ENCODE measurements at places on chromosomes 3 and 15. TPM values are rescaled to one million over a fixed set of nuclear protein-coding genes. Genes with fewer than 3 reads are reported as not detected.

KCNMB3 gene
- total RNA-seq: 7.4 TPM

KNL1 gene
- total RNA-seq: 50.9 TPM

CCDC39 gene
- 3.5 TPM for total RNA-seq

FAH gene
- 58.4 TPM for total RNA-seq

DGKG gene
- total RNA-seq: 0.68 TPM

CPN2 gene
- 1.4 TPM for total RNA-seq

- no peak for DNase-seq
- H3K4me1 ChIP-seq: no peaks in the 10 kb centered on the region
- H3K4me3 ChIP-seq: no peak overlapping the region
- no peaks in the 10 kb centered on the region for H3K27me3 ChIP-seq
Measured at GRCh38 chr3:151787626-151788025, 26.3 kb upstream of the AADAC start.

GRCh38 chr15:83292317-83292716, 7.9 kb upstream of the BNC1 start:
- H3K4me3 ChIP-seq: no peak overlapping the region
- no peak for DNase-seq
- no peak overlapping the region for H3K27ac ChIP-seq
- H3K4me1 ChIP-seq: no peaks in the 10 kb centered on the region

DNA sequence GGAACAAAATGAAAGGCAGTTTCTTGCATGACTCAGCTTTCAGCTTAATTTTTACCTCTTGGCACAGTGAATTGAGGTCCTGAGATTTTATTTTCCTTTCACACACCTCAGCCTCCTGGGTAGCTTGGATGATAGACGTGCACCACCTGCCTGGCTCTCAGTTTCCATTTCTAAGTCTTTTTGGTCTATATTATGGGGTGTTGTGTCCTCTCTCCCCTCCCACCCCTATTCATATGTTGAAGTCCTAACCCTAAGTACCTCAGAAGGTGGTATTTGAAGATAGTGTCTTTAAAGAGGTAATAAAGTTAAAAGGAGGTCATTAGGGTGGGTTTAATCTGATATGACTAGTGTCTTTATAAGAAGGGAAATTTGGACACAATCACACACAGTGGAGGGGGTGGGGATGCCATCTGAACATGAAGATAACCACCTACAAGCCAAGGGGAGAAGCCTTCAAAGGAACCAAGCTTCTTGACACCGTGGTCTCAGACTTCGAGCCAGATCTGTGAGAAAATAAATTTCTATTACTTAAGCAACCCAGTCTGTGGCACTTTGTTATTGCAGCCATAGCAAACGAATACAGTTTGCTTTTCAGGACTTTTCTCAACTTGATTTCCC, 85.2 kb downstream of the STRIT1 start:
- no peak for DNase-seq
- H3K27ac ChIP-seq: no peak overlapping the region
- H3K4me1 ChIP-seq: no peaks in the 10 kb centered on the region
- no peaks in the 10 kb centered on the region for H3K36me3 ChIP-seq

GRCh38 chr15:99305761-99306505, 54.7 kb downstream of the LRRC28 start:
- no peak overlapping the region for H3K27ac ChIP-seq
- no peaks in the 10 kb centered on the region for H3K36me3 ChIP-seq
- H3K4me3 ChIP-seq: no peak overlapping the region
- peaks cover 4% of the 10 kb centered on the region for H3K4me1 ChIP-seq

DNA sequence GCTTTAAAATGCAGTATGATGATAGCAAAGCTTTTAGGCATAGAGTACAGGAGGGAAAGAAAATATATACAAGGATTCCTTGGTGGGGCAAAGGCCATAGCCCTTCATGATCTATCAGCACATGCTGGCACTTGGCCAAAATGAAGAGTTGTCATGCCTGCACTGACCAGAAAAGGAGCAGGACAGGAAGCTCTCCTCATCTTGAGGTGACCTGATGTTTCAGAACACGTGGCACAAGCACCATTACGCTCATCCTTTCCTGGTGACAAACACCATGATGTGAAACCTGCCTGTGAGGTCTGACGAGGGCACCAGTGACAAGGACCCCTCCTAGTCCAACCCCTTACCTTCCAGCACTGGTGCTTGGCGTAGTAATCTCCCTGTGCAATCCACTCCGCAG, 77.9 kb upstream of the DCLK3 start:
- no peak overlapping the region for H3K4me3 ChIP-seq
- H3K27me3 ChIP-seq: no peaks in the 10 kb centered on the region
- DNase-seq: no peak
- H3K4me1 ChIP-seq: no peaks in the 10 kb centered on the region
- no peak overlapping the region for H3K27ac ChIP-seq

DNA sequence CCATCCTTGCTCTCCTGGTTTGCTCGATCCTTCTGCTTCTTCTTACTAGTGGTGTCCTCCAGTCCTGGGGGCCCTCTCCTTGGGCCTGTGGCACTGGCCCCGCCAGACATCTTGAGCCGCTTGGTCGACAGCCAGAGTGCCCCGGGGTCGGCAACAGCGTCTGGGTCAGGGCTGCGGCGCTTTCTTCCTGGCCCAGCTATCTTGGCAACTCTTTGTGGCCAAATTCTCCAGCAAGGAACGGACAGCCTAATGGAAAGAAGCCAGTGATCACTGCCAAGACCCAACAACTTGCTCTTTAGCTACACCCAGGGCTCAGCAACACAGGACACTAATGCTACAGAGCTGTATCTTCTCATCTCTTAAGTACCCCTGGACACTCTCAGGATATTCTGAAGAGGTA, 1.6 kb downstream of the USP19 start:
- H3K36me3 ChIP-seq: no peaks in the 10 kb centered on the region
- DNase-seq: no peak
- H3K4me3 ChIP-seq: no peak overlapping the region
- H3K27me3 ChIP-seq: no peaks in the 10 kb centered on the region

- no peak overlapping the region for H3K4me3 ChIP-seq
- no peaks in the 10 kb centered on the region for H3K4me1 ChIP-seq
- DNase-seq: no peak
- no peaks in the 10 kb centered on the region for H3K36me3 ChIP-seq
Measured at GRCh38 chr15:83144771-83145170, 37.3 kb downstream of the TM6SF1 start.

GRCh38 chr3:178112134-178112533, 424.1 kb upstream of the KCNMB2 start:
- DNase-seq: no peak
- no peak overlapping the region for H3K4me3 ChIP-seq

DNA sequence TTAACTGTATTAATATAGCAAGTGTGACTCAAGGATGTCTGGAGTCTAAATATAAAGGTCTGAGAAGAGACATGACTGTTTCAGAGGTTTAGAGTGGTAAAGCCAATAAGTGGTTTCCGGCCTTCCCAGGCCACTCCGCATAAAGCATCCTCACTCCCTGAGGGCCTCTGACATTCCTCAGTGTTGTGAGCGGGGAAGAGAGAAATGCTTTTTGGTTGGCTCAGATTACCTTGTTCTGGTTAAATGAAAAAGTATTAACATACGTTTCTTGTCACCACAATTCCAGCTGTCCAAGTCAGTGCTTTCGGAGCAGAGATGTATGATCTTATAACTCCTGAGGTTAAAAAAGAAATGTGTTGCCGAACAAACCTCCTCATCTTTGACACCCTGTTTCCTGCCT, 103.8 kb downstream of the RBMS3 start:
- H3K36me3 ChIP-seq: no peaks in the 10 kb centered on the region
- H3K4me1 ChIP-seq: no peaks in the 10 kb centered on the region
- DNase-seq: no peak
- H3K27me3 ChIP-seq: no peaks in the 10 kb centered on the region
- H3K27ac ChIP-seq: no peak overlapping the region

DNA sequence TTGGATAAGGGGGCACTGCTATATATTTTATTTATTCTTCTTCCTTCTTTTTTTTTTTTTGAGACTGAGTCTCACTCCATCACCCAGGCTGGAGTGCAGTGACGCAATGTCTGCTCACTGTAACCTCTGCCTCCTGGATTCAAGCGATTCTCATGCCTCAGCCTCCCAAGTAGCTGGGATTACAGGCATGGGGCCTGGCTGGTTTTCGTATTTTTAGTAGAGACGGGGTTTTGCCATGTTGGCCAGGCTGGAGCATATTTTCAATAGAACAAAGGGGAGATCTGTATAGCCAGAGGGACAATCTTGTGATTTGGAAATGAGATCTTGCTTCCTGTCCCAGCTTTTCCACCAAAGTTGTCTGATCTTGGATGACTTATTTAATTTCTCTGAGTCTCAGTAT, 133.1 kb upstream of the ABHD17C start:
- no peak for DNase-seq
- no peak overlapping the region for H3K4me3 ChIP-seq
- no peaks in the 10 kb centered on the region for H3K27me3 ChIP-seq
- H3K36me3 ChIP-seq: no peaks in the 10 kb centered on the region
- H3K4me1 ChIP-seq: peaks cover 4% of the 10 kb centered on the region

DNA sequence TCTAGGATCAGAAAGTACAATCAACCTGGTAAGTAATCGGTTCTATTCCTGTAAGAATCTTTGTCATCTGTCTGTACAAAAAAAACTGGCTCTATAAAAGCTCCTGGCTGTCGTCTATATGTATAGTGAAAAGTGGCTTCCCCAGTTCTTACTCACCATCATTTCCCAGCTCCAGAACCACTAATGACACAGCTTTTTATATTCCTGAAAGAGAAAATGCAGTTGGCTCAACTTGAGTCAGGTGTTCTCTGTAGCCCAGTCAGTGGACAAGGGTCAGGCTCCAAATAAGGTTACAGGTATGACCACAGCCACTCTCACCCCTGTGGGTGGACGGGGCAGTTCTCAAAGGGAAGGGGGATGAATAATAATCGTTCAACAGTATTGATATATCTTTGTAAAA, 85.1 kb downstream of the AP4E1 start:
- H3K27ac ChIP-seq: no peak overlapping the region
- no peaks in the 10 kb centered on the region for H3K36me3 ChIP-seq
- H3K4me1 ChIP-seq: no peaks in the 10 kb centered on the region
- no peaks in the 10 kb centered on the region for H3K27me3 ChIP-seq
- DNase-seq: no peak
